Stimulated activated CD4-positive, alpha-beta T cell treated with anti-CD3 and anti-CD28 coated beads, Interleukin-15, amount 100 ng/mL, for 1 hour (primary cell): ENCODE measurements at places on chromosomes 2 and 18.
A peak's percentile ranks its signal among the peaks of the same experiment; 100 is the strongest.

GRCh38 chr2:47024046-47024445 lies 108.4 kb upstream of the MCFD2 start:
- DNase-seq, result no peak

DNA sequence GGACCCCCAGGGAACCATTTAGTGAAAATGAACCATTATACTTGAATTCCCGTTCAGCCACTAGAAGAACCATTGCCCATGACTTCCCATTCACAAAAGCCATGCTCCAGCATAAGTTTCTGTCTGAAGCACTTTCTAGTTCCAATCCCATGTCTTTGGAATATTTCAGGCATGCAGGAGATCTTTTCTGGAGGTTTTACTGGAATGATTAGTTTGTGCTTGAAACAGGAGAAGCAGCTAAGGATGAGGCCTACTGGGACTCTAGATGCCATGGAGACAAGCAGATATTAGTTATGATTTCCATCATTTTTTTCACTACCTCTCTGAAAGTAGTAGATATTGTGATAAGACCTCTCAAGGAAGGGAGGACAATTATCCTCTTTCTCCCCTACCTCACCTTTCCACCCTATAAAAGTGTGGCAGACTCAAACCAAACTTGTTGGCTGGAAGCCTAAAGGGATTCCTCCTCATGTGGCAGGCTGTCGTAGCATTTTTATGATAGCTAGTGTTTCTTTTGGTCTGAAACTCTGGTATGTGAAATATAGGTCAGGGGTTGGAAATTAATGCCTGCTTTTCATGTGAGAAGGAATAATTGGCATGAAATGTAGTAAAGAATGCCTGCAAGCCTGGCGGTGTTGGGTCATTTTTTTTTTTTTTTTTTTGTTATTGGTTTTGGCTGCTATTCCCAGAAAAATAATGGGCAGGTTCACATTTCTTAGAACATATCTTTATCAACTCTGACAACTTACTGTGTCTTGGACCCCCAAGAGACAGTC lies 29.3 kb upstream of the MMADHC start:
- no peak for DNase-seq

GRCh38 chr2:239274391-239275043 lies 126.3 kb downstream of the HDAC4 start:
- DNase-seq, result no peak

DNA sequence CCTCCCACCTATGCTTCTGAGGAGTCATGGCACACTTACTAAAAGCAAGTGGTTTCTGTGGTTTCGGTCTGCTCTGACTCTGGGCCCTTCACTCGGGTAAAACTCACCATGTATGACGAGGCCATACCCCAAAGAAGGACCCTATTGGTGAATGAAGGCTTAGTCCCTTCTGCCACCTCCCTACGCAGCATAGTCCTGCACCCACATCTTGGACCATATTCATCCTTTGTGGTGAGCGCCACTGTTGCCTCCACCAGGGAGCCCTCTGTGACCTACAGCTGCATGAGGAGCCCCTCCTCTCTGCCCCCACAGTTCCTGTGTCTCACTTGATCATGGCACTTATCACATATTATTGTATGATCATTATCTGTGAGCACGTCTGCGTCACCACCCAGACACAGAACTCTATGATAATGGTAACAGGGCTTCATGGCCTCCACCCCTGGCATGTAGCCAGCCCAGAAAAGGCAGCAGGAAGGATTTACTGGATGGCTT lies 113.3 kb downstream of the TFCP2L1 start:
- DNase-seq, result no peak

- no peak for DNase-seq
Measured at GRCh38 chr2:171512014-171512413, 10.3 kb upstream of the CYBRD1 start.

DNA sequence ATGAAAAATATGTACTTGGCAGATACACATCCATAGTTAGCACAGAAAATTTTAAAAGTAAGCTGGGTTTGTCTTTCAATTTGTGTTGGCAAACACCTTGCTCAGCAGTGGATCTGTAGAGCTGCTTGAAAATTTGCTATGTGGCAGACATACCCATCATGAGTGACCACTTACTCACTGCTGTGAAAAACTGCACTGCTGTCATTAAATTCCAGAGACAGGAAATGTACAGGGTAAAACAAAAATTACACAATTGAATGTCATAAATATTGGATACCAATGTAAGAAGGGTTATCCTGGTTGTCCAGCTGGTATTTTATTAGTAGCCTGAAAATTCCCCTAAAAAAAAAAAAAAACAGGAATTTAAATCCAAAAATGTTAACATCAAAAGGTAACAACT lies 24.5 kb downstream of the NIF3L1 start:
- DNase-seq, result no peak

- no peak for DNase-seq
Measured at GRCh38 chr2:190169221-190170072, 106.9 kb upstream of the MSTN start.

GRCh38 chr2:74204436-74204835 lies 6.0 kb downstream of the MTHFD2 start:
- DNase-seq, result no peak

DNA sequence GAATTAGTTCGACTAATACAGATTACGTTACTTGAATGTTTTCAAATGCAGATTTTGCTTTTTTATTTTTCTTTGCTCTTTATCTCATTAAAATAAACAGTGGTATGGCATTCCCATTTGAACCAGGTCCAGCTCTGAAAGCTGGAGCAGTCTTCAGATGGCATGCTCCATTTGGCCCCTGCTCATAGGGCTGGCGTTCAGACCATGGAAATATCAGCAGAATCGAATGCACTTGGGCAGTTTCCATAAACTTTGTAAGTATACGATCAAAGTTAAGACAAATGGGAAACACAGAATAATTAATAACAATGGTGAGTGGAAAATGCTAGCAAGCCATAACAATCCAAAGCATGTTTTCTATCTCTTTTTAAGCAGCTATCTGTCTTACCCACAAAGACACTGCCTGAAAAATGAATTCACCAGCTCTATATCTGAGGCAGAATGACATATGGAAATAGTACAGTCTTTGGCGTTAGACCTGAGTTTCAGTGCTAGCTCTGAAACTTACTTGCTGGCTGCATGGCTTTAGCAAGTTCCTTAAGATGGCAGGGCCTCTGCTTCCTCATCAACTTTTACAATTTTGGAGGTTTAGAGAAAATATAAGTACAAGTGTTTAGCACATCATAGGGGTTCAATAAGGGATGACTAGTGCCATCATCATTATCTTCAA lies 131.6 kb downstream of the BCL2 start:
- DNase-seq, result no peak

DNA sequence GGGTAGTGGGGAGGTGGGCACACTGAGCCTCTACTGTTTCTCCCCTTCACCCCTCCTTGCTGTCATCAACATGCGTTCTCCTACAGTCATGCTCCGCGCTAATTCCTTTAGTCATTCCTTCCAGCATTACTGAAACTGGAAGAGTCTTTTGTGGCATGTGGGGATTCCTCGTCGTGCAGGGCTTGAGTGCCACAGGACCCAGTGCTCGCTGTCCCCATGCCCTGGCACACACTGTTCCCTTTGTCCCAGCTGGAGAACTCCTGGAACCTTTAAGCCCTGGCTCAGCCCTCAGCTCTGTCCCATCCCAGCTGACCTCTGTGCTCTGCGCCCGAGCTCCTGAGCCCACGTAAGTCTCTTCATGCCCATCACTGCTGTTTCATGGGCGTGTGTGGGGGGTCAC lies 42.1 kb downstream of the ODC1 start:
- DNase-seq, result no peak

- no peak for DNase-seq
Measured at GRCh38 chr2:158782136-158782535, 13.0 kb upstream of the DAPL1 start.

GRCh38 chr2:7618031-7618430 lies 700.8 kb downstream of the RNF144A start:
- no peak for DNase-seq

DNA sequence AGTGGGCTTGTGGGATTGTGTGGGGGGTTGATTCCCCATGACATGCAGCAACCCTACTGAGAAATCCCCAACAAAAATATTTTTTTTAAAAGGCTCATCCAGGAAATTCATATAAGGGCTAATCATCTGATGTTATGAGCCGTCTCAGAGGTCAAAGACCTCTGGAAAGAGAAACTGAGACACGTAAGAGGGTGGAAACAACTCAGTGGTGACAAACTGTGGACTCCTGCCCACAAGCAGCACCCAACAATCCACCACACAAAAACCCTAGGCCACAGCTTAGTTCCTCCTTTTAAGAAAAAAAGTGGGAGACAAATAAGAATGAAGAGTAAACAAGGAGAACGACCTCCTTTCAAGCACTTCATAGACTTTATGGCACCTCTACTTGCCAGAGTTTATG lies 1096.1 kb upstream of the NRXN1 start:
- no peak for DNase-seq

DNA sequence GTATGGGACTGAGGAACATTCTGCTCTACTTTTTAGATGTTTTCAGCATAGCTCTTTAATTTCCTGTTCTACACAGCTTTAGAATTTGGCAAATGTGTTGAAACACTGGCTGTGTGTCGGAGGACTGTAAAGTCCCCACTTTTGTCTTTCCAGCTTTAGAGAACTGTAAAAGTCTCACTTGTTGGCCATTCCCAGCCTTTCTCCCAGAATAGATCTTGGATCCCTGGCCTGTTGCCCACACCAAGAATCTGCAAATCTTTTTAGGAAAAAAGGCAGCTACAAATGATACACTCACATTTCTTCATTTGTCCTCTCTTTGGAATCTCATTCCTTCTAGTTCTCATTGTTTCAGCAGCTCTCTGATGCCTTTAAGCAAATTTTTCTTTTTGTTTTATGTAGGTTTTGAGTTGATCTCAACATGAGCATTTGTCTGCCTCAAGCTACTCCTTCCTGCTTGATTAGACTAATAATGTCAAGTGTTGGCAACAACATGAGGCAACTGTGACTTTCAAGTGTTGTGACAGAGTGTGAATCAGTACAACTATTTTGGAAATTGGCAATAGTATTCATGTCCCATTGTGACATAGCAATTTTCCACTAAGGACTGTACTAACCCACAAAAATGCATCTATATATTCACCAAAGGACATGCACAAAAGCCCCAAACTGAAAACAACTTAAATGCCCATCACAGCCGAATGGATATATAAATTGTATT lies 610.8 kb downstream of the EPHA4 start:
- DNase-seq, result no peak

DNA sequence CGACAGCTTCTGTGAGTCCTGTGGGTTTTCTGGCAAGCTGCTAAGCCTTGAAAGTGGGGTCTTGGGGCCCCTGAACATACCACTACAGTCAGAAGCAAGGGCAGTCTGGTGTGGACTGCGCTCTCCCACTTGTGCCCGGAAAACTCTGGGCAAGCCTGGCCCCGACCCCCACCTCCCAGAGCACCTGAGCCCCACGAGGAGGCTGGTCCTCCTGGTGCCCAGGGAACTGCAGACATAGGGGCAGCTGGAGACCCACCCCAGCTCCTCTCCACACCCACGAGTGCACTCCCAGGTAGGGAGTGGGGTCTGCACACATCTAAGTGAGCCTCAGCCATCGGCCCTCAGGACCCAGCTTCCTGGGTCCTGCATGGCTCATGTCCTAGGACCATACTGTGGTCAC lies 16.2 kb upstream of the GPC1 start:
- DNase-seq, result no peak

- no peak for DNase-seq
Measured at GRCh38 chr18:11269257-11269656, 119.9 kb upstream of the PIEZO2 start.

DNA sequence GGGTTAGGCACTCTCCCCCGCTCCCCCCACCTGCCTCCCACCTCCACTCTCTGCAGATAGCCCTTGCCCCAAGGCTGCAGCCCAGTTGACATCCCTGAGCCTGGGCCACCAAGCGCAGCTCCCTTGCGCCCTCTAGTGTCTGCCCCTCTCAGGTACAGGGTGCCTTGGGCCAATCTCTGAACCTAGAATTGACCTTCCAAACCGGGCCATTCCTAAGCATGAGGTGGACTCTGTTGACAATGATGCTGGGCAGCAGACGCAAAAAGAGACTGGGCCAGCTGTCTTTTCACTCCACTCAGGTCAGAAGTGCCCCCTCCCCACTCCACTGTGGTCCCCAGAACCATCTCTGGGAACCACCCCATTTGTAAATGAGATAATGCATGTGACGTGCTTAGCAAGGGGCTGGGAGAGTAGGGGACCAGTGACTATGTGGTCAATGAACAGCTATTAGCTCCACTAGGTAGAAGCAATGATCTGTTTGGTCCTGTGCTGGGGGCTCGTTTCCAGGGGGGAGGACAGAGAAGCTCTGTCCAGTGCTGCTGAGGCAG lies 43.3 kb upstream of the PLB1 start:
- peak; percentile 54 for DNase-seq

GRCh38 chr2:177586154-177586553 lies 193.6 kb downstream of the AGPS start:
- DNase-seq, result no peak

DNA sequence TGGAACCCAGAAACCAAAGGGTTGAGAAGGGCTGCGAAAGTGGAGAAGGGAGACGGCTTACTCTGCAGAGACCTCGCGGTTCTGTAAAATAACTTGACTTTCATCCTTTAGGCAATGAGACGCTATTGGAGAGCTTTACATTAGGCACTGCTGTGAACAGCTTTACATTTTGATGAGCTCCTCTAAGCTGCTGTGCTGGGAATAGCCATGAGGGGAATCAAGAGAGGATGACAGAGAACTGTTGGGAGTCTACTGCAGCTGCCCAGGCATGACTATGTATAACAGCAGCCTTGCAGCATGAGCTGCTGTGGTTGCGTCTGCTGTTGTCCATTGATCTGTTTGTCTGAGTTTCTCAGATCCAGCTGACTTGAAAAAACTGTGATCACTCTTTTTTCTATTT lies 310.8 kb upstream of the MAP2 start:
- no peak for DNase-seq

GRCh38 chr2:222707689-222708273 lies 36.3 kb downstream of the MOGAT1 start:
- DNase-seq, result no peak

DNA sequence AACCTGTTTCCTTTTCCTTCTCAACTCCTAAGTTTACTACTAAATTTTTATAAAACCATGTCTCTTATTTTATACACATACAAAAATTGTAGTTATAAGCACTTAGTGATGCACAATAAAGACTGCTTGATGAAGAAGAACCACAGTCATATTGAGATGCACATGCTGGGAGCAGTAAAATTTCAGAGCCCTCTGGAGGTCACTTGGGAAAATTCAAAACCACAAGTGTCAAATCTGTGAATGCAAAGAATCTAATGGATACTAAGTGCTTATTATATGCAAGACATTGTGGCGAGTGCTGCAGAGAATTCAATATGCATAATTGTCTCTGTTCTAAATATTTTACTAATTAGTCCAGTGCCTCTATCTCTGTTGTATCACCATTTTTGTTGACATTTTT lies 180.5 kb downstream of the VWC2L start:
- no peak for DNase-seq

DNA sequence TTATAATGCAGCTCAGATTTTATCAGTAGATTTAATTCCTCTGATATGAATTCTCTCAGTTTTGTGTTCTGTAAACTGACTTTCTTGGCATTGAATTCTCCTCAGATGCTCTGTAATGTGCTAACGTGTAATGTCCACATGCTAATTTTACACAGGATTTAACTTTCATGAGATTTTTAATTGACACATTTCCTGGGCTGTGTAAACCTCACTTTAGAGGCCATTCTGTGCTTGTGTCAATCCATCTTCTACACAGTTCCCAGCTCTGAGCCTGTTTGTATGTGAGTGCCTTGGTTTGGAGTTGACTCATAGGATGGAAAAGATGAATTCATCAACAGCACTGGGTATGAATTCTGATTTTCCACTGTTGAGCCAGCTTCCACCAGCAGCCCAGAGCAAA lies 476.7 kb upstream of the GCFC2 start:
- DNase-seq, result no peak
